ENCODE measurements at places on chromosomes 12 and 14.

DNA sequence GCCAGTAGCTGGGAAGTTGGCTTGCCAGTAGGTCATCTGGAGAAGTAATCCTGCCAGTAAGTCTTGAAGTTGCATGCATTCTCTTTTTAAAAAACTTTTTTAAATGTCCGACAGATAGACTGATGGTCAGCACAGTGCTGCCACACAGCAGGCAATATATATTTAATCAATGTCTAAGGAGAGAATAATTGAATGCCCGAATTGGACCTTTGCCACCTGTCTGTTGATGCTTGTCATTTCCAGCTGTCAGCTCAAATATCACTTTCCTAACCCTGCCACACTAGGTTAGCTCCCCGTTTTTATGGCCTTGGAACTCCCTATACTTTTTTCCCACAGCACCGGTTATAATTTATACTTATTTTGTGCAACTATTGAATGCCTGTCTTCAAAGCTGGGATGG lies 2.1 kb upstream of the SLC15A4 start:
- no peak for DNase-seq

DNA sequence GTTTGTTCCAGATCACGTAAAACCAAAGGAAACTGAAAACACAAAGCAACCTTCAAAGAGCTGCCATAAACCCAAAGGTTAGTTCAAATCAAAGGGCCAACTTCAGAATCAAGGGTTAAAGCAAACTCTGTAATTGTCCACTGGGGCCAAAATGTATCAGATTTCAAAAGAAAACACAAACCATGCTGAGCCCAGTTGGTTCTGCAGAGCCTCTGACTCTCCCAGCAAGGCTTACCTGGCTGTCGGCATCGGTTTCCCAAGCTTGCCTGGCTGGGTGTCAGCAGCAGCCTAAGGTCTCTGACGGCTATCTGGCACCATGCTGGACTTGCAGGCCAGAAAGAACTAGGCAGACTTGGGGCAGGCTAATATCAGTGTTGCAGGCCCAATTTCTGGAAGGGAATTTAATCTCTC lies 125.3 kb downstream of the DAD1 start:
- DNase-seq = no peak

DNA sequence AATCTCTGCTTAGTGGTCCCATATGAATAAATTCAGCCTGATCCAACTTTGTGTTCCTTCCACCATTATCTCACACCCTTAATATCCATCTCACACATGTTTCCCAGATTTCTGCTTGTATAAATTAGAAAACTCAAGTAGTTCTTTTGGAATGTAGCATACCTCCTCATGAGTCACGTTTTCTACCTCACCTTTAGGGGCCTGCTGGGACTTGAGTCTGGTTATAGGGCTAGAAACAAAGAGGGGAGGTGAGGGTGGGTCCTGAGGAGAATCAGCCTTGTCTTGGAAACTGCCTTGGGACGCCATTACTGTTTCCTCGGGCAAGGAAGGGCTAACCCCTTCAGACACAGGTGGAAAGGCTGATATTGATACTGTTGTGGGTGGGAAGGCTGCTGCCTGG lies 51.1 kb downstream of the EMP1 start:
- no peak for DNase-seq

DNA sequence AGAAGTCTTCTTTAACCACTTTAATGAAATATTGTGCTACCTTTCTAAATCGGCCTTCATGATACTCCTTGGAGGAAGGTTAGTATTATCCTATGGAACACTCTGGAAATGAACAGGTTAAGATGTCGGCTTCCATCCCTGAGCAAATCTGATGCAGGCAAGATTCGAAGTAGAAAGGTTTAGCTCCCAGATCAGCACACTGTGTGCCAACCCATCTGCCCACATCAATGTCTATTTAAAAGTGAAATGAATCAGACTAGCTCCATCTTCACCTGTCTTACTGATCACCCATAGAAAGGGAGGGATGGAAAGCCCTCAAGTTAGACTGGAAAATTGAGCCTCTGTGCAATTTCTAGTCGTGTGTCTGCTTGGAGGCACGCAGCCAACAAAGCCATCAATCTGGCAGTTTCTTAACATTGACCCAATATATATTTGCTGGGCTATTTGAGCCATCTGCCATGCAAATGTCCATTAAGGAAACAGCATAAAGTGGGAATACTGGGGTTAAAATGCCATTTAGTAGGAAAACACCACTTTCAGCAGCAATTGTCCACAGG lies 506.1 kb downstream of the RMST start:
- no peak for DNase-seq

GRCh38 chr12:115657081-115658013 lies 620.1 kb downstream of the MED13L start:
- no peak for DNase-seq

DNA sequence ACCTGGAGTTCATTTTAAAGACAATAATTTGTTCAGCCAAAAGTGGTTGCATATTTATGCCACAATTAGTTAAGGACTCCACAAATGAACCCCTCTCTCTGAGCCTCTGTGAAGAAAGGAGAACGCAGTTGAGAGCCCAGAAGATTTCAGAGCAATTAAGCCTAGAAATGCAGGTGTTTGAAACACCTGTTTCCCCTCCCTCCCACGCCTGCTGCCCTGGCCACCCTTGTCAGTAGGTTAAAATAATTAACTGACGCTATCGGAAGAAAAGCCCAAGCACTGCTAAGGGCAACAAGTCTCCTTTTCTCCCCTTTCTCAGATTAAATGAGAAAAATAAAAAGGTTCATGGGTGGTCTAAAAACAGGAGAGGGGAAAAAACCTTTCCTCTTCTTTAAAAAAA lies 99.2 kb downstream of the PPM1A start:
- no peak for DNase-seq

DNA sequence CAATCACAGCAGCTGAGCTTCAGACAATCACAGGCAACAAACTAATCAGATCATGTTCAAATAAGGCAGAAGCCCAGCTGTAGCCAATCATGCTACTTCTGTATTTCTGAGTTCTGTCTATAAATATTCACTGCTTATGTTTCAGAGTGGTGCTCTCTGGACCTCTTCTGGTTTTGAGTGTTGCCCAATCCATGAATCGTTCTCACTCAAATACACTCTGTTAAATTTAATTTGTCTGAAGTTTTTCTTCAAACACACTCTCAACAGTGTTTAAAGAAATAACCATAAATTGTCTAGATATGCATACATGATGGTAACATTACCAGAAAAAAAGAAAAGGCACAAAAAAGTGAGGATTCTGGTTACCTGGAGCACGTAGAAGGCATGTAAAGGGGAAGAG lies 77.9 kb upstream of the BBS10 start:
- DNase-seq = no peak

DNA sequence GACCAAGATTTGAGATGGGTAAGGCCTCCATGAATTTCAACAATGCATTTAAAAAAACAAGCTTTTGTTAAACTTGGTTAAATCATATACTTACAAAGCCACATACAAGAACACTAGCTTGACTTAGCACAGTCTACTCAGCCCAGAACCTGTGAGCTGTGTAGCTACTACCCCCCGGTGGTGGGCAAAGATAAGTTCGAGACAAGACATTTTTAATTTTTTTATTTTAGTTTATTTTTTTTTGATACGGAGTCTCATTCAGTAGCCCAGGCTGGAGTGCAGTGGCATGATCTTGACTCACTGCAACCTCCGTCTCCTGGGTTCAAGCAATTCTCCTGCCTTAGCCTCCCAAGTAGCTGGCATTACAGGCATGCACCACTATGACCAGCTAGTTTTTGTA lies 3.7 kb upstream of the NECAP1 start:
- DNase-seq = no peak

DNA sequence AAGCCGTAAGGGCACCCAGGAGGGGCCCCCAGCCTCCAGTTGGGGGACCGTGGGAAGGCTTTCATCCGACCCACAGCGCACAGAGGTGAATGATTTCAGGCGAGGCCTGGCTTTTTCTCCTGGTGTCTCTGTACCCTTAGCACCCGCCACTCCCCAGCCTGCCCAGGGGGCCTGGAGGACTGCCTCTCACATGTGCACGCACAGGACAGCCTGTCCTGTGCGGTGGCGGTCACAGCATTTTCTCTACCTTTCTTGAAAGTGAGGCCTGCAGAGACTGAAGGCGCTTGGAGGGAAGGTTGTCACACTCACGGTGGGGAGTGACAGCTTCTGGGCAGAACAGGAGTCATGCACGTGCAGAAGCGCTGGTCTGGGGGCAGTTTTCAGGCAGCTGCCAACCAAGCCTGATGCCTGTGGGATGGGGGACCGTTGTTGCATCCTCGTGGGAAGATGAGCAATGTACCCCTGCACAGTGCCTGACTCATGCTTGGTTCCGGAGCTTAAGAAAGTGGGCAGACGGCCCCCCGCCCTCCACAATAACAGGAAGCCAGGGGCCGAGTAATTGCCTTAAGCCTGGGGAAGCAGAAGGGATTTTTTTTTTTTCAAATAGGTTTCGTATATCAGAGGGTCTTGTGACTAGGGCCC lies 148.1 kb downstream of the TSPAN9 start:
- DNase-seq = no peak

- DNase-seq = no peak
These were observed 15.3 kb downstream of the PELI2 start for GRCh38 chr14:56133547-56133946.

DNA sequence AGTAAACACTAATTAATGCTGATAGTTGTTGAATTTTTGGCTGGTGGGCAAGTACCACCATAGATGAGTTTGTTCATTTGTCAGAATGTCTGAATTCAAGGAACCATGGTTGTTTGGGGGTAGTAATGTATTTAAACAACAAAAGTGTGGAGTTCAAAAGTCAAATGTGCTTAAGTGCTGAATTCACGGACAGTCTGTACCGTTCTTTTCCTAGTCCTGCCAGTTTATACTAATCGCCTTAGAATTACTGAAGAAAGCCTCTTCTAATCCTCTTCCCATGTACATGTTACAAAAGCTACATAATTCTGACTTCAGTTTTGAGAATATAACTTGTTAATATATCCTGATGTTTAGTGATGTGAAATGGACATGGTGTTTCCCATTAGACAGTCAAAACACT lies 2.7 kb downstream of the NAA25 start:
- DNase-seq = no peak

DNA sequence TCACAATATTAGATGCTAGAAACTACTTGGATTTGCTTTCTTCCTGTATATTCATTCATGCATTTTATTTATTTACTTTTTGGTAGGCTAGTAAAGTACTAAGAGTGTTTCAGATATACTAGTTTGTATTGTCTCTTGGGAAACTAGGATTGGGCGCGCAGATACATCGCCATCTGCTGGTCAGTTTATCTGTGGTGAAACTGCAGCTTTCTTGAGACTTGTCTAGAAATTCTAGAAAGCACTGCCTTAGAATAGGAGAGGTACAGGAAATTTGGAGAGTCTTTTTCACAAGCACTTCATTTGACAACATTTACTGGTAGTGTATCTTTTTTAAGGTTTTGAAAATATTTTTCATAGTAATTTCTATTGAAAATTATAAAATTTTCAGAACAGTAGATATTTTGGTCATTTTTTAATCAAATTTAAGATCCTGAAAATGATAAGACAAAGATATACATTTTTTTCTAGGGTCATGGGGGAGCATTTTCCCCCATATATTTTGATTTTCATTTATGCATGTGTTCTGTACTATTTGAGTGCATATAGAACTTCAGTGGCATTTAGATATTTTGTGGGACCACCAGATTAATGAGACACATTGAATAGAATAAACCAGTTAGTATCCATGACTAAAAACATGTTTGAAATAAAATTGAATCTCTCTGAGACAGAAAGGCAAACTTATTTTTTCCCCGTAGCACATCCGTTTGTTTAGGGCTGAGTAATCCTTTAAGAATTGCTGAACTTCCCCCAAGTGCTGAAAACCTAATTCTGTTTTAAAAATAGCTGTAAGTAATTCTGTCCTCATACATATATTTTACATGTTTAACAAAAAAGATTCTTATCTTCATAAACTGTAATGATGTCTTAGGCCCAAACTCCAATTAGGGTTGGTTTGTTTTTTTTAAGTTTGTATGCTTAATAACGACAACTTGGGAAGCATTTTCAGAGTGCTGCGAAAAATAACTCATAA lies 44.5 kb downstream of the SLC38A6 start:
- no peak for DNase-seq

GRCh38 chr12:98901189-98901588 lies 256.1 kb downstream of the APAF1 start:
- DNase-seq = no peak

- no peak for DNase-seq
These were observed 176.8 kb downstream of the GXYLT1 start for GRCh38 chr12:41967668-41968500.

GRCh38 chr12:83971781-83972180 lies 940.8 kb downstream of the SLC6A15 start:
- DNase-seq = no peak

DNA sequence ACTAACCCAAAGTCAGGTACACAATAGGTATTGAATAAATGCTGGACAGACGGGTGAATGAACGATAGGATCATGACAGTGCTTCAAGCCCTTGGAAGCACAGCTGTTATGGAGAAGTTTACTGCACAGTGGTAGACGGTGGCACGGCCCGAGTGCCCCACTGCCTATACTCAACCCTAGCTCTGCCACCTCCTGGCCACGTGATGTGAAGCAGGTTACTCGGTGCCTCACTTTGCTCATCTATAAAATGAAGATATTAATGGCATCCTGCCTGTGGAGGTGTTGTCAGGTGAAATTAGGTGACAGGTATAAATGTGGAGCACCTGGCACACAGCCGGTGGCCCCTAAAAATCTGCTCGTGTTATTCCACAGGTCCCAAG lies 5.8 kb downstream of the ASB2 start:
- DNase-seq = no peak

DNA sequence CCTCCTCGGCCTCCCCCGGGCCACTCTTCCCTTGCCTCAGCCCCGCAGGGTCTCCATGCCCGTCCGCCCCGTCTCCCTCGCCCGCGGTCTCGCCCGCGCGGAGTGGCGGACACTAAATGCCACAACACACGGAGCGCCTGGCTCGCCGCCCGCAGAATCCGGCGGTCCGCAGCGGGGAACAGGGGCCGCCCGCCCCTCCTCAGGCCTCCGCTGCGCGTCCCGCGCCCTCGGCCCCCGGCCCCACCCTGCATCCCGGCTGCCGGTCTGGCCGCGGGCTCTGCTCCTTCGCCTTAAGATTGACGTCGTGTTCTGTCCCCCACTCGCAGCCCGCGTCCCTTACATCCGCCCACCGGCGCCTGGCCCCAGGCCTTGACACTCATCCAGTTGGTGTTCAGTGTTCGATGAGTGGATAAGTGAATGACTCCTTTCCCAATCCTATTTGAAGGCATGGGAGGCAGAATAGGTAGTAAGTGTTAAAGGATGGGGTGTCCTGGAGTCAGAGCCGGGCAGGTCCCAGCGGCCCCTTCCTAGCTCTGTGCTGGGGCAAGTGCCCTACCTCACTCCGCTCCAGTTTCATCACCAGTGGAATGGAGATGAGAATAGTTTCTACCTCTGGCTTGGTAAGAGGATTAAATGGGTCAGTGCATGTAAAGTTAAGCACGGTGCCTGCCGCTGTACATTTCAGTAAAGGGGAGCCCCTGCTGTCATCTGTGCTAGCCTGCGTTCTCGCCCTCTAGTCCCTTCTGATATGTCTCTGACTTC lies 622 bp downstream of the TECPR2 start:
- no peak for DNase-seq

- DNase-seq = no peak
These were observed 471 bp downstream of the MTRFR start for GRCh38 chr12:123233505-123234308.
